Glomerular endothelial cell (primary cell): ENCODE measurements at places on chromosomes 1 and 21. TPM values are rescaled to one million over a fixed set of nuclear protein-coding genes. Genes with fewer than 3 reads are reported as not detected.

DNA sequence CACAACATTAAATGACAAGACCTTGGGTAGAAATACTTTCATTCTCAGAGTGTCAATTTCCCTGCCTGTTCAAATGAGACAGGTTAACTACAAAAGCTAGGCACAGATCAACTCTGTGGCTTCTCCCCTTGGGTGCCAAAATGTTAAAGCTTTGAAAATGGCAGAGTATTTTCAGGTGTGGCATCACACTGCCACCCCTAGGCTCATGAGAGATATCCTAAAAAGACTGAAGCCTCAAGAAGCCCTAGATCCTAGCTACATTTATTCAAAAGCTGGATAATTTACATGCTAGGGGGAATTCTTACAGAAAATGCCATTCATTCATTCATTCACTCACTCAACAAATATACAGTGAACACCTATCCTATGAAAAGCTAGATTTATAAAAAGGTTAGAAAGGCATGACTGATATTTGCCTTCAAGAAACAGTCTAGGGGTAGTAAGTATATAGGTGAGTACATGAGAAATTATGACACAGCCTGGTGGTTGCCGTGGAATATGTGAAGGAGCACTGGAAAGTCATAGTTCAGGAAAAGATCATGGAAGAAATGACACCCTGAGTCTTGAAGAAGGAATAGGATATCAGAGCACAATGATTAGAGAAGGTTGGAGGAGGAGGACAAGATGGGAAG is 15.9 kb upstream of the RAB4A start:
- no peak for DNase-seq

DNA sequence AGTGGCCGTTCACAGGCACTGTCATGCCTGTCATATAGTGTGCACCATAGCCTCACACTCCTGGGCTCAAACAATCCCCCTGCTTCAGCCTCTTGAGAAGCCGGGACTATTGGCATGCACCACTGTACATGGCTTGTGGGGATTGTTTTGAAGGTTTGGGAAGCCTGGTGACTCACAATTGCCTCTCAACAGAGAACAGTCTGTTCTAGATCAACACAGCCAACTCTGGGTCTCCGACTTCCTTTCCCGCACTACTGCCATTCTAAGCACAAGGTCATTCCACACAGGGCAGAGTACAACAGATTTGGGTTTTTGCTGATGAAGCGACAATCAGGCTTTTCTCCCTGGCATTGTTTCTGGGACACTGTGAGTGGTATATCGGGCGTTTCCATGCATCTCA is 15.5 kb upstream of the AHCTF1 start:
- DNase-seq = peak; percentile 92

- no peak for DNase-seq
Observed at GRCh38 chr1:65493802-65494201, 73.3 kb downstream of the LEPR start.

DNA sequence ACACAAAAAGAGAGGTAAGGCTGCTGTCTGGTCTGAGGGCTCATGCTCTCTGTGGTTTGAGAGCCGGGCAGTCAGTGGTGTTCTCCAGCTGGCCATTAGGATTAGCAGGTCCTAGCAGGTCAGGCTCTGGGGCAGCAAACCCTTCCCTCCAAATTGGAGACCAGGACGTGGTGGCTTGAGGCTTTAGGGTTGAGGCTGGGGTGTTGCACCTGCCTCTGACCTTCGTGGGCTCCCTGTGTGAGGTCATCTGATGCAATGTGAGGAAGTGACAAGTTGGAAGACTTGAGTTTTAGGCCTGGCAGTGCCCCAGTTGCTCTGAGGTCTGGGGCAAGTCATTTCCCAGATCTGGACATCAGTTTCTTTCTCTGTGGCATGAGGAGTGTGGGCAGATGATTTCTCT is 24.4 kb downstream of the SZRD1 start:
- DNase-seq = no peak

GRCh38 chr1:37410815-37411214 is 63.6 kb upstream of the ZC3H12A start:
- DNase-seq = no peak

DNA sequence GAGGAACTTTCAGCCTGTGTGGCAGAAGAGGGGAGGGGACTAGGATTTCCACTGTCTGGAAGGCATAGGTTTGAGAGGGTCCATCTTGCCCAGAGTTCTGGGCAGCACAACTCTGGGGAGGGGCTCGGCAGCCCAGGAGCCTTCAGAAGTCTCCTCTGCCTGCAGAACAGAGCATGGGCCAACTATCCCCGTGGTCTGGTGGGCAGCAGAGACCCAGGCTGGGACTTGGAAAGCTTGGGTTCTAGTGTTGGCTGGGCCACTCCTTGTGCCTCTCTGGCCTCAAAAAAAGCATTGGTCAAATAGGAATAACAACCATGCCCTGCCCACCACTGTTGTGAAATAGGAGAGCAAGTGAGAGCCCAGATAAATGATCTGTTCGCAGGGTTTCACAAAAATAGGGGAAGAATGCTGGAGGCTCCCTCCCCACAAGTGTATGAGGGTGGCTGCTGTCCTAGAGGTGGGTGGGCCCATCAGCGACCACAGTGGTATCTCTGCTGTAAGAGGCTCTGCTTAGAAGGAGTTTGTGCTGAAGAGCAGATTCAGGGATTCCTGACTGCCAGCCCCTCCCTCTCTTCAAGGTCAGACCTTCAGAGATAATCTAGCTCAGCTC is 8.9 kb downstream of the EPHA10 start:
- DNase-seq = no peak

GRCh38 chr1:161307230-161307768 is 2.5 kb downstream of the MPZ start:
- DNase-seq = no peak

GRCh38 chr1:60847855-60848582 is 234.3 kb upstream of the NFIA start:
- no peak for DNase-seq

GRCh38 chr1:223429313-223429731 is 36.1 kb downstream of the CCDC185 start:
- no peak for DNase-seq

DNA sequence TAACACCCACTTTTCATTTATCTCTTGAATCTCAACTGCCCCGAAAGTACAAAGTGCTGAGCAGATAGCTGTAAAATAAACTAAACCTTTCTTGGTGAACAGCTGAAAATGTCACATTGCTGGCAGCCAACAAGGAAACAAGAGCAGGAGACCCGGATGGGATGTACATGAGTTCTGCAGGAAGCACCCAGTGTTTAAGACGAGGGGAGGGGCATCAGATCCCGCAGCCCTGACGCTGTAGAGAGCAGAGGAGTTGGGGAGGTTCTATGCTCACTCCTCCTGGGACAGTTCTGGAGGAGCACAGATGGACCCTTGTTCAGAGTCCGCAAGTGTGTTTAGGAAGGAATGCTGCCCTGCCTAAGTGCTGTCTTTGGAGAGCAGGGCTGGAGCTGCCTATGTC is 32.0 kb upstream of the EPHA8 start:
- no peak for DNase-seq

GRCh38 chr1:163071405-163072255 is 2.5 kb downstream of the RGS4 start:
- DNase-seq = no peak

DNA sequence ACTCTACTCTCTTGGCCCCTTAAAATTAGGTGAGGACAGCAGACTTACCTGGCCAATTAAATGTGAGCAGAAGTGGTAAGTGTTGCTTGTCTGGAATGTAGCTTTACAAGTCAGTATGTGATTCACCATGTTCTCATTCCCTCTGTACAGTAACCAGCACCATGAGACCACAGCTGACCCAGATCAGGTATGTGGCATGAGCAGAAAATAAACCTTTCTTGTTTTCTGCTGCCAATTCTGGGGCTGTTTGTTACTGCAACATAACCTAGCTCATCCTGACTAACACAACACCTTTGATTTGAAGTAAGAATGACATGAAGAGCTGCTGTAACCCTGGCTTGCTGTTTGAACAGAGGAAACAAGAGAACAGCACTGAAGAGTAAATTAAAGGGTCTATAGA is 24.9 kb downstream of the ITPKB start:
- no peak for DNase-seq

- DNase-seq = no peak
Observed at GRCh38 chr1:228751360-228752098, 16.2 kb downstream of the RHOU start.

GRCh38 chr1:225544924-225545323 is 108.0 kb downstream of the ENAH start:
- no peak for DNase-seq

DNA sequence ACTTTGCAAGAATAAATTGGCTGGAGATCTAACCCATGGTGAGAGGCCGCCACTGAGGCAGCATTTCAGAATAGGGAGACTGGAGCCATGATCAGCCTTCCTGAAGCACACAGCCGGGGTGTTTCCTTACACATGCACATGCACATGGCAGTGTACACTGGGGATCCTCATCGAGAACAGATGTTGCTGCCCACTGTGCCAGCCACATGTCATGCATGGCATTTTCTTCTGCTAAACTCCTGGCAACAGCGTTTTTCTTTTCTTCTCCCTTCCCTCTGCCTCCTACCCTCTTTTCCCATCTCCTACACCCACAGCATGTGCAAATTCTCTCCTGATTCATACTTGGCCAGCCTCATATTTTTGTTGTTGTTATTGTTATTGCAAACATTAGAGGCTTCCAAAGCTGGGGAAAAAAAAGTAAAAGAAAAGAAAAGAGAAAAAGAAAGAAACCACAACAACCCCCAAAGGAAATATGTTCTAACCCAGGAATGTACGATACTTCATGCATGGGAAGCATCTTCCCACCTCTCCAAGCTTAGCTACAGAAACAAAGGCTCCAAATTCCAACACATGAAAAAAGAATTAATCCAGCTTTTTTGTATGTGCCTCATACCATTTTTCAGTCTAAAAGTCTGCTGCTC is 344.0 kb downstream of the ASTN1 start:
- no peak for DNase-seq

DNA sequence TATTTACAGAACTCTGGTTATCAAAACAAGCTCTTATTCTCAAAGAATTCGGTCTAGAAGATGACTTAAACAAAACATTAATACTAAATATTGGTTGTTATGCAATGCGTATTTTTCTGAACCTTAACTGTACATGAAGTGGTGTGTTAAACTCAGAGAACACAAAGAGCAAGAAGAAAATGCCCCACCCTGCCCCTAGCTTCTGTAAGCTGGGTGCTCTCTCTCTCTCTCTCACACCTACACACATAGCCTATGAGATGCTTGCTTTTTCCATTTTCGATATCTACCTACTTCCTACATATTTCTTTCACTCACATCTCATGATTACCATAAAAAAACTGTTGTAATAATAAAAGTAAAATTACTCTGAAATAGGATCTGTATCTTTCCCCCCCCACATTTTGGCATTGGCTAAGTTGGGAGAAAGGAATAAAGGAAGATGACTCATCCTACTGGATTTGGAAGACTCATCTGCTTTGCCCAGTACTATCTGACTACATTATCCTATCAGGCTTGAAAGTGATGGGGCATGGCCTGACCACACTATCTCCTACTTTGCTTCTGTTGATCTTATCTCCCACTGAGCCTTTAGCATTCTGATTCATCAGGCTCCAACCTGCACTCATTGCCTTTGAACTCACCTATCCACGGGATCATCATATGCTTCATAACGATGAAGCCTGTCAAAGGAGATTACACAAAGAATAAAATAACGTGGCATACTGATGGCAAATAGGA is 2.9 kb downstream of the CRYZ start:
- DNase-seq = no peak

Gene NID1
- total RNA-seq = 195 and 321 TPM in 2 replicates

Gene PRAMEF4
- total RNA-seq = not detected in 2 replicates

Gene YBEY
- 12.4 and 16.9 TPM in 2 replicates for total RNA-seq

Gene CLDN19
- total RNA-seq = not detected in 2 replicates

Gene PLA2G2F
- not detected in 2 replicates for total RNA-seq

Gene C1orf226
- total RNA-seq = 1.6 and 4.2 TPM in 2 replicates
